ENCODE measurements at places on chromosomes 5 and 9.

DNA sequence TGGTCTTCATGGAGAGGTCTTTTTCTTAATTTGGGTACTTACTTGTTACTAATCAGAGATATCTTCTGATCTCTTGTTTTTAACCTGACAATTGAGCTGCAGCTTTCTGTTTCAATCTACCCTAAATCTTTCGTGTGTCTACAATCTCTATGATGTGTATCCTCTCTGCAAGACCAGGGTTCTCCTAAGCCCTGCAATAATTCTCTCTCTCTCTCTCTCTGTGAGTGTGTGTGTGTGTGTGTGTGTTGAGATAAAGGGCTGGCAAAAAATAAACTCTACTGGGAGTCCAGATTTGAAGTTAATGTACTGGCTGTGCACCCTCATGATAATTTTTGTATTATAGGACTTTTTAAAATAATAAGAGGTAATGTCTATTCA, 57.8 kb upstream of the FBXL7 start:
- DNase-seq = no peak

- no peak for DNase-seq
These were observed 77.0 kb upstream of the ZSWIM6 start for GRCh38 chr5:61254969-61255555.

DNA sequence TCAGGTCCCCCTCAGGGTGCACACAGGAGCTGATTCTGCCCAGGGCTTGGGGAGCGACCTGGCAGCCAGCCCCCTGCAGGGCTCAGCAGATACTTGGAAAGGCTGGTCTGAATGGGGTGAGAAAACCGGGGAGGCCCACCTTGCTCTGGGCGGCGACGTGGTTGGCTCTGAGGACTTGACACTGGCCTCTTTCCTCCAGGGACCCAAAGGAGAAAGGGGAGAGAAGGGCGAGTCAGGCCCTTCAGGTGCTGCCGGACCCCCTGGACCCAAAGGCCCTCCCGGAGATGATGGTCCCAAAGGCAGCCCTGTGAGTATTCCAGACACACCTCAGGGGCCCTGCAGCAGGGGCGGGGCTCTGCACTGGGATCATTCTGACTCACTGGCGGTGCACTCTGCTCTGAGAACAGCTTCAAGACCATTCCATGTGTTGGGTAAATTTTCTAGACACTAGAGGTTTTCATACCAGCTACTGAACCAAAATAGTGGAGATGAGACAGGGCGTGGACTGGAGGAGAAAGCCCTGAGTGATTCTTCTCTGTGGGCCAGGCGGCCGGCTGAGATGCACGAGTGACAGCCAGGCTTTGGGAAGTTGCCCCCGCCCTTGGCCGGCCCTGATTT, 65.9 kb upstream of the FCN2 start:
- no peak for DNase-seq

- peak; percentile 50 for DNase-seq
These were observed 6.9 kb downstream of the ANXA6 start for GRCh38 chr5:151150471-151151262.

DNA sequence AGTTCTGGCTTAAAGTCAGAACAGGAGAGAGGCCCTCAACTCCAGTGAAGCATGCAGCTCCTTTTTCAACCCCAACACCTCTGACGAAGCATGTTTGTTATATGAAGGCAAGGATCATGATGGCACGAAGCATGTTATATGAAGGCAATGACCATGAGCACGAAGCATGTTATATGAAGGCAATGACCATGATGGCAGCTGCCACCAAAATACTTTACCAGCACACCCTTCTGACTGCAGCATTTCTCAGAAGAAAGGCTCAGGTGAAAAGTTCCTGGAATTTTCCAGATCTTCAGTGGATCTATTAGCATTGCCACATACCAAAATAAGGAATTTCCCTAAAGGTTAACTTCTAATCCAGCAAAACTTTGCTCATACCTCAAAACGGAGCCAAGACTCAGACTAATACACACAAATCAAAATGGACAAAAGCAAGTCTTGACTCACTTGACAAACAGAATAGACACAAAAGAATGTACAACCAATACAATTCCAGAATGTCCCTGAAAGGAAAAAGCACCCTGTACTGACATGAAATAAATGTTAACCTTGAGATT, 217.4 kb downstream of the FANCC start:
- no peak for DNase-seq

DNA sequence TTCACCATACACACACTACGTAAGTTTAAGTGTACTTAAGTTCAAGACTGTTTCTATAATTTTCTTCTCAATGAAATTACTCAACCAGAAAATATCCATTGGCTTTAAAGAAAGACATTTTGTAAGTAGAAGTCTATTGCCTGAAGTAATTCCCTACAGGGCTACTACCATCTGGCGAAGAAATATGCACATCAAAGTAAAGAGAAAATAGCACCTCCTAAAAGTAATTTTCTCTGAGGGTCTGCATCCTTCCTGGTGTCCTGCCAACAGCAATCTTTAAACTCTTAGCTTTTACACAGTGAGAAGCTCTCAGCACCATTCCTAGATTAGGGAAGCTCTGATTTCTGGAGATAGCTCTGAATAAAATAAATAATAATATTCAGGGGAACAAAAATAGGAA, 498.5 kb upstream of the TYRP1 start:
- no peak for DNase-seq

DNA sequence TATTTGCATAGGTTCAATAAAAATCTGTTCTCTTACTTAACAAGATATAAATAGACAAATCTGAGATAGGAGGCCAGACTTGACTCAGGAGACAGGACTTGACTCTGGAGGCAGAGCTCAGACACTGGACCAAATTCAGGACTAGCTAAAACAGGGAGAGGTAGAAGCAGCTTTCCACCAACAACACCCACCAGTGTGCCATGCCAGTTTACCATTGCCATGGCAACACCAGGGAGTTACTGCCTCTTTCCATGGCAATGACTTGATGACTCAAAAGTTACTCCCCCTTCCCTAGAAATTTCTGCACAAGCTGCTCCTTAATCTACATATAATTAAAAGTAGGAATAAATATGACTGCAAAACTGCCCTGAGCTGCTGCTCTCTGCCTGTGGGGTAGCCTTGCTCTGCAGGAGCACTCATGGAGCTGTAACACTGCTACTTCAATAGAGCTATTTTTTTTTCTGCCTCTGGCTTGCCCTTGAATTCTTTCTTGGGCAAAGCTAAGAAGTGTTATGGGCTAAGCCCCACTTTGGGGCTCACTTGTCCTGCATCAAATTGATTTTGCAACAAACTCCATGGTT, 473.0 kb downstream of the PLK2 start:
- DNase-seq = peak; percentile 8

GRCh38 chr9:132200706-132201105, 38.8 kb downstream of the NTNG2 start:
- no peak for DNase-seq

GRCh38 chr5:143405063-143405848, 1.8 kb upstream of the NR3C1 start:
- peak; percentile 79 for DNase-seq

GRCh38 chr9:12695474-12695873, 2.3 kb downstream of the TYRP1 start:
- DNase-seq = peak; percentile 2

- DNase-seq = no peak
These were observed 6.4 kb upstream of the RNU6ATAC start for GRCh38 chr9:134170532-134171315.

DNA sequence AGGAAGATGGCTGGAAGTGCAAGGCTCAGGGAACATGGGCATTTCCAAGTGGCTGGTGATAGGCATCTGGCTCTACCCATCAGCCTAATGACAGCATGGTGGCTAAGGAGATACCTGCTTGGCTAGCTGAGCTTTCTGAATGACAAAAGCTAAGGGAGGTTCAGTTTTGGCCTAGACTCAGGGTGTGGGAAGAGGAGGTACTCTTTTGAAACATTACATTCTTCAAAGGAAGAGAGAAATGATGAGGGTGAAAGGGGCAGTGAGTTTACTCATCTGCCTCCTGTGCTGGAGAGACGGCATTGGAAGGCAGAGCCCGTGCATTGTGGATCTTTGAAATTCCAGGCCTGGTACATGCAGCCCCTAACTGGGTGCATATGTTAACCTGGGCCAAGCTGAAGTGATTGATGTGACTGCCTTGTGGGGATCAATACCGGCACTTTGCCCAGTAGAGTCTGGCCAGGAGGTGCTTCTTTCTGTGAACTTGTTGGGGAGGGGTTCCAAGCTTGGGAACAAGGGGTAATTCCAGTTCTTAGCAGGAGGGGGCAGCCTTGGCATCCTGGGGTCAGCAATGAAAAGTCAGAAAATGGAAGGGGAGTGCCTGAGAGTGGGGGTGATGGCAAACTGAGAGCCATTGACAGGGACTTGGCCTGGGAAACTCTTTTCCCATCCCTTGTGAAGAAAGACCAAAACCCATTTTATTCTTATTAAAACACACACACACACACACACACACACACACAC, 108.6 kb downstream of the ACER2 start:
- DNase-seq = no peak

GRCh38 chr9:115209601-115210306, 91.8 kb upstream of the TNC start:
- DNase-seq = no peak
